ENCODE measurements at places on chromosomes 13 and 19. TPM values are rescaled to one million over a fixed set of nuclear protein-coding genes. Genes with fewer than 3 reads are reported as not detected.

DNA sequence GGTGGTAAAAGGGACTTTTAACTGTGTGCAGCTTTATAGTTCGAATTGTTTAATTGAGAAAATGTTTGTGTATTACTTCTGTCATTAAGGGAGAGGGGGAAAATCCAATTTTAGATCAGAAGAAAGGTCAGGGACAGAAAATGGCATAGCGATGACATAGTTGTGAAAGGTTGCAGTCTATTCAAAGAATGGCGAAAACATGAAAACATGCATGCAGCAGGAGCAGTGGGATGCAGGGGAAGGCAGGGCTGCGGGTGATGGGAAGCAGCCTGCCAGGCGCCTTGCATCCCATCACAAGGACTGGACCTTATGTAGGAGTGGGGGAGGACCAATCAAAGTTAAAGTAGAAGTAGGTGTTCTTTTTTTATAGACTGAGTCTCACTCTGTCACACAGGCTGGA, 125.9 kb downstream of the CDK8 start:
- no peak for DNase-seq

DNA sequence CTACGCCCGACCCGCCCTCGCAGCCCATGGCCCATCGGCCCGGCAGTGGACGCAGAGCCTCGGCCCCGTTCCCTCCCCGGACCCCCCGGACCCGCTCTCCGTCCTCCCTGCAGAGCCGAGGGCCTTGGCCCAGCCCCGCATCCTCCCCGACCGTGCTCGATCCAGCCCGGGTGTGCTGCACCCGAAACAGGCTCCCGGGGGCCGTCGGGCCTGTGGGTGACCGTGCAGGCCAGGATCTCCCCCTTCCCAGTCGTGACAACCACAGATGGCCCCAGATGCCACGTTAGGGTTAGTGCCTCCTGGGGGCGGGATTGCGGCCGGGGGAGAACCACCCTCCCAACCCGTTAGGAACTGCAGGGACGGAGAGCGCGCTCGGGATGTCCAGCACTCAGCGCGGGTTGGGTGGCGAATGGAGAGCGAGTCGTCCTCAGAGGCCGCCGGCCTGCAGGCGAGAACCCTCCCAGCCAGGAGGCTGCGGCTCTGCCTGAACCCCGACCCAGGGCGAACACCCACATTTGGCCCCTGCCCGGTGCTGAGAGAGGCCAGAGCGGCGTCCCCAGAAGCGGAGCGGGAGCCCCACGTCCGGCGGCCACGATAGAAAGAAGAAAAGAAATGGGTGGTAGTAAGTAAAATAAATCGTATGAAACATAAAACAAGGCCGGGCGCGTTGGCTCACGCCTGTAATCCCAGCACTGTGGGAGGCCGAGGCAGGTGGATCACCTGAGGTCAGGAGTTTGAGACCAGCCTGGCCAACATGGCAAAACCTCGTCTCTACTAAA, 6.7 kb upstream of the MADCAM1 start:
- DNase-seq = no peak

- DNase-seq = no peak
These were observed 8.6 kb upstream of the NAPA start for GRCh38 chr19:47523473-47523872.

The TEX26 gene
- not detected for total RNA-seq

DNA sequence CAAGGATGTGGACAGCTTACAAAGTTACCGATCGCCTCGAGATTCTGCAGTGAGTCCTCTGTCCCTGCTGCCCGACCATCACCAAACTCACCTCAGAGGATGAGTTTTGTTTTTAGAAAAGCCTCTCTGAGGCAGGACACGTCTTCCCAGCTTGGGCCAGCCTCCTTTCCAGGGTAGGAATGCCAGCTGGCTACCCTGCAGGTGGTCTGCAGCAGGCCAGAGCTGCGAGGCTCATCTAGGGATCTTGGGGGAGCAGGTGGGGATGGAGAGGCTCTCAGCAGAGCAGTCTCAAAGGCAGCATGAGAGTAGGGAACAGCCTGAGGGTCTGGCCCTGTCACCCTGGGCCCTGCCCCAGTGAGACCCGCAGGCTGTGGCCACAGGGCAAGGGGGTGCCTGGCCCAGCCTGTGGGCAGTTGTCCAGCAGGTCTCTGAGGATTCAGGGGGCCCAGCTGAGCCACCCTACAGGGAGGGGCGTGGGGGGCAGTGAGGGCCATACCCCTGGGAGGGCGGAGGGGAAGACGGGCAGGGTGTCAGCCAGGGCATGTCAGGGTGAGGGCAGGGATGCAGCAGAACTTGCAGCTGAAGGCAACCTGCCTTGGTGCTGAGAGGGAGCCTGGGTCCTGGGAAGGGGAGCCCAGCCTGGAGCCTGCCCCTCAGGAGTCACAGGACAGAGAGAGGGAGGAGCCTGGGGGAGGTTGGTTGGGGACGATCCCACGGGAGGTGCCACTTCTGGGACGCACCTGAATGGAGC, 57.3 kb upstream of the TPM4 start:
- no peak for DNase-seq

The ZNF835 gene
- 2.1 TPM for total RNA-seq

The NXNL1 gene
- total RNA-seq = not detected

GRCh38 chr19:48540110-48540509, 11.9 kb upstream of the SULT2B1 start:
- DNase-seq = no peak

GRCh38 chr13:30982506-30982905, 50.0 kb downstream of the TEX26 start:
- DNase-seq = no peak

GRCh38 chr19:30391554-30392551, 19.7 kb downstream of the ZNF536 start:
- no peak for DNase-seq

The GPR180 gene
- 7.5 TPM for total RNA-seq

The LRCH1 gene
- total RNA-seq = 19.8 TPM

- no peak for DNase-seq
These were observed 753.9 kb downstream of the OLFM4 start for GRCh38 chr13:53782488-53782961.

- DNase-seq = no peak
These were observed 671.6 kb downstream of the PCDH9 start for GRCh38 chr13:66558506-66558905.

The USHBP1 gene
- total RNA-seq = not detected

DNA sequence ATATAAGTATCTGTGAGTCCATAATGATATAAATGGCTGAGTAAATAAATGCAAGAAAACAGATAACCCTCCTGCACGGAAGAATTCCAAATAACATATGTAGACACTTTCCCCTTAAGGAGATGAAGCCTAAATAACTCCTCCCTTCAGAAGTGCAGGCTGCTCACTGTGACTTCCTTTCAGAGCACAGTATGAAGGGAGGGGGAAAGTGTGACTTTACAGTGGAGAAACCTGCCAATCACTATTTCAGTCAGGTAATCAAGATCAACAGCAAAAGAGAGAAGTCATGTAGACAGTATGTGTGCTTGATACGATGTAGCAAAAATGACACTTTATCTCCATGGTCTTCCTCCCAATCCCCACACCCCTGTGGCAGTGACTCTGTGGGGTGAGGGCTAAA, 7.1 kb downstream of the GGACT start:
- DNase-seq = no peak

DNA sequence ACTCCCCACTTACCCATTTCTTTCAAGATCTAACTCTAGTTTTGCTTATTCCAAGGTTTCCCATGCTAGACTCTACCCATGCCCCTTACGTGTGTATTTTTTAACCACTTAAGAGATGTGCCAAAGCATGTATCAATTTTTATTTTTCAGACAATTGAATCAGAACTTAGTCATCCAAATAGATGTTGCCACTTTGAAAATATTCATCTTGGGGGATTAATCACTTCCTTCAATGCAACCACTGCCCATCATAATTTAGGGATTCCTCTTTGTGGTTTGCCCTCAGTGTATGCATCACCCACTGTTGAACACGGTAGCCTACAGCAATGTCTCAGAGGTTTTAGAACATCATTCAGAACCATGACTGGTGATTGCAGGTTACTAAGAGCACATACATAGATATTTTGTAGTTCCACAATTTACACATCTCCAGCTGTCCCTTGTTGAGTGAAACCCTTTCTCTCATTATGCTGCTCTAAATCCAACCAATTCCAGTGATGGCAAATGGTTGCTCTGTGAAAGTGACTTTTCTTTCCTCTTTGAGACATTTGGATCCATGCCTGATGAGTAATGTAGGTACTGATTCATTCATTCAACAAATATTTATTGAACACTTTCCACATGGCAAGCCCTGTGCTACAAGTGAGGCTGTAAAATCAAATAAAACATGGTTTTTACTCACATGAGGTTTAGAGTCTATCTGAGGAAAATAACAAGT, 60.6 kb upstream of the SERP2 start:
- no peak for DNase-seq

DNA sequence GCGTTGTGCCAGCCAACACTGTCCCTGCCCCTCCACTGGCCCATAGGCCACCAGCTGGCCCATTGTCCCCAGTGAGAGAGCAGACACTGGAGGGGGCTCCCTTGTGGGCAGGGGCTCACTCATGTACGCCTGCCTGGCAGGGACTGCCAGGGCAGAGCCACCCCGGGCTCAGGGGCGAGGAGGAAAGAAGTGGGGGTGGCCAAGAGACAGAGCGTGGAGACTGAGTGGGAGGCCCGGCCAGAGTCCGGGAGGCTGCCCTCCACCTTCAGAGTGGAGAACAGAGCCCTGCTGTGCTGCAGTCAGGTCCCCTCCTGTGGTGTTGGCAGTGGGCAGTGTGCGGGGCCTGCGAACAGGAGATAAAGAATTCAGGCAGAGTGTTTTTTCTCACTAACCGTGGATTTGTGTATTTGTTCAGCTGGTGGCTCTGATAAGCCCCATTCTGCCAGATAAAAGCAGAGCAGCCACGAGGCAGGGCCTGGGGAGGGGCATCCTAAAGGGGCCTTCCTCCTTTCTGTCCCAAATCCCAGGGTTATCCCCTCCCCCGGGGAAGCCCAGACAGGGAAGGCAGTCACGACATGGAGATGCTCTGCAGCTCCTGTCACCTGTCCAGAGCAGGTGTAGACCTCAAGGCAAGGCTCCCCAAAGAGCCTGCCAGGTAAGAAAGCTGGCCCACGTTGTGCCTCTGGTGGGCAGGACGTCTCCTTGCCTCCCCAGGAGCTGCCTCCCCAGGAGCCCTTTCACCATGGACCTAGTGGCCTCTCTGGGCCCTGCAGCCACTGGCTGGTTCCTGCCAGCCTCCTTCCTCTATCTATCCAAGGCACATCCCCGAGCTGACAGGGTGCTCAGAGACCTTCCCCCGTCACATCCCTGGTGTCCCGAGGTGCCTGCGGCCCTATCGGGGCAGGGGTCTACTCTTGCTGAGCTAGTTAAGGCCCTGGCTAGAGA, 33.0 kb downstream of the LYL1 start:
- DNase-seq = no peak

DNA sequence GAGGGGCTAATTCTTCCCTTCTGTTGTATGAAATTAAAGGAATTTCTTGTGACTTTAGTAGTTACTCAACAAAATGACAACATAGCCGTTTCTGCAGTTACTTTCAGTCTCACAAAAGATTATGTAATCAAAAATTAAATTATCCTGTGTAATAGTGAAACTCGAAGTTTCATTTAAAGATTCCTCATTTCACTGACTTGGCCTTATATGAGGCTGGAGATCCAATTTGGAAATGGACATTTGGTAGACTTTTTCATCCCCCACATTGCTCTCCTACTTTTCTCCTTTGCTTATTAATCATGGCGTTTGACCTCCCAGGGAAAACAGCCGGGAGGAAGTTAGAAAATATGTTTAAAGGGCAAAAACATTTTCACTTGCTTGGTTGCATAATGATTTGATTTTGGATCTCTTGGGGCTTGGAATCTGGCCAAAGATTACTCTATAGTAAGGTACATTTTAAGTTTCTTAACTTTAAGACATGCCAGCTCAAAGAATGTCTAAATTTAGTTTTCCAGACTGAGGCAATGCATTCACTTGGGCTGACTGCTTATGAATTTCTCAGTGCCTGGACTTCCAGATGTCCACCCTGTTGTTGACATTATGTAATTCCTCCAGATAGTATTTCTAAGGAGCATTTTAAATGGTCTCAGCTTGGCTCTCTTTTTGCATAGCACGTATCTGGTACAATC, 1364.9 kb upstream of the MIR17HG start:
- no peak for DNase-seq

GRCh38 chr13:94860981-94861407, 148.6 kb upstream of the SOX21 start:
- DNase-seq = no peak

The SH2D3A gene
- total RNA-seq = 22.3 TPM

GRCh38 chr13:112210371-112210770, 143.4 kb downstream of the SOX1 start:
- no peak for DNase-seq

The SLITRK1 gene
- total RNA-seq = not detected

The FBXL3 gene
- 37.0 TPM for total RNA-seq

GRCh38 chr13:48535766-48536165, 2.9 kb upstream of the RCBTB2 start:
- DNase-seq = no peak

DNA sequence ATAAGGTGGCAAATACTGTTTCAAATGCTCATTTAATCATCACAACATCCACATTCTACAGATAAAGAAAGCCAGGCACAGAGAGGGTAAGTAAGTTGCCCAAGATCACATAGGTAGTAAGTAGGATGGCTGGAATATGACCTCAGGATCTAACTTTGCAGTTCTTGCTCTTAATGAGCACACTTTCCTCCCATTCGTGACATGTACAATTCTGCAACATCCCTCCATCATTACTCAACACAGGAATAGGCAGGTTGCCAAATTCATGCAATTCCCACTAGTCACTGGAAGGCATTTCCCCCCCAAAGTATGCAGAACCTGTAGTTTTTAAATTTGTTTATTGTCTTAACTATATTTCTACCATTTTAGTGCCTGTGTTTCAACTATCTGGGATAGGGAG, 109.2 kb downstream of the OLFM4 start:
- DNase-seq = no peak

The FFAR1 gene
- not detected for total RNA-seq

The PEAK3 gene
- total RNA-seq = not detected

- DNase-seq = no peak
These were observed 99.8 kb upstream of the GJB6 start for GRCh38 chr13:20331949-20332348.

DNA sequence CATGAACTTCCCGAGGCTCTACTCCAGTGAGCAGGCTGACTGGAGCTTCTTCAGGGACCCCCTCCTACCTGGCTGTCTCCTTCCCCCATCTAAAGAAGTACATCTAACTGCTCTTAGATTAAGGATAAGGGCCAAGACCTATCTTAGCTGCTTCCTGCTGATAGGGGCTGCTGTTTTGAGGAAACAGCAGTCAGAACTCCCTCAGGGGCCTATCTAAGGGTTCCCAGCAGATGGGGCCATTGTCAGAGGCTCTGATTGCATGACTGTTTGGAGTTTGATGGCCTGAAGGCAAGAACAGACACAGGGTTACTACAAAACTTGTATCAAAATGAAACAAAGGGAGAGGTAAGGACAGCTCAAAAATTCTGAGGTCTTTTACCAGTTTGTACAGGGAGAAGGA, 2636.9 kb upstream of the PCDH20 start:
- DNase-seq = no peak

The GRIK5 gene
- 0.44 TPM for total RNA-seq

Measured in activated CD8-positive, alpha-beta memory T cell treated with anti-CD3 and anti-CD28 coated beads, Interleukin-2, amount 10 ng/mL, durations not matched to agents 7 days and 5 days (primary cell).